ENCODE measurements at places on chromosomes 4 and X.

- DNase-seq: no peak
Measured at GRCh38 chrX:100591256-100592051, 6.7 kb downstream of the TNMD start.

DNA sequence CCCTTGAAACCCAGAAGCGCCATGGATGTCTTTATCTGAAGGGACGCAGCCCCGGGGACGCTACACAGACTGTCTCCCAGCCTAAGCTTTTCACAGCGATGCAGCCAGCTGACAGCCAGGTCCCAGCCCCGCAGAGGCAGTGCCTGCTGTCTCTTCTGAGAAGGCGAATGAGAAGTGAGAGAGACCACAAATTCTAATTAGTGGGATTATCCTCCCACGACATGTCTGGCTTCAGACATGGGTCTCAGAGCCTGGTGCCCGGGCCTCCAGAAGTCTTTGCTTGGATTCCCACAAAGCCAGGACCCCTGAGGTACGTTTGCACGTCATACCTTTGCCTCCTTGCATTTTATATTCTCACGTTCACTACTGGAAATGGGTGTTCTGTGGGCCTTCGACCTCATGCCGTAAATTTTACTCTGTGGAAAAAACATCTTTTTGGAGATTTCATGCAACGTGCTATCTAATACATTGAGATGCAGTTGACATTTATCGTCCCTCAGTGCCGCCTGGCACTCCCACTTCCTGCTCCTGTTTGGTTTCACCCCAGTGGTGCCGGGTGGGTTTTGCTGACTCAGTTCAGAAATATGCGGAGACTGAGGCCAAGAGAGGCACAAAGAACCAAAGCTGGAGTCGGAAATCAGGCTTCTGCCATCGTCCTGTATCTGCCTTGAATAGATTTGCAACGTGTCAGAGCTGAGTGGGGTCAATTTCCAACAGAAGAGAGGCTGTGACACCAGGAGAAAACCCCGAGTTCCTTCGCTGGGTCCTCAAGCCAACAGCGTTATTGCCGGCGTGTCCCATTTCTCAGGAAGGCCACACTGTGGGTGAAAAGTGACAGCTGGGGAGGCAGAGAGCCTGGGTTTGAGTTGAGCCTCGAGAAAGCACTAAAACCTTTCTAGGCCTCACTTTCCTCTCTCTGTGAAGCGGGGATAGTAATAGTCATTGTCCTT lies 114.4 kb downstream of the STK32B start:
- DNase-seq: no peak

DNA sequence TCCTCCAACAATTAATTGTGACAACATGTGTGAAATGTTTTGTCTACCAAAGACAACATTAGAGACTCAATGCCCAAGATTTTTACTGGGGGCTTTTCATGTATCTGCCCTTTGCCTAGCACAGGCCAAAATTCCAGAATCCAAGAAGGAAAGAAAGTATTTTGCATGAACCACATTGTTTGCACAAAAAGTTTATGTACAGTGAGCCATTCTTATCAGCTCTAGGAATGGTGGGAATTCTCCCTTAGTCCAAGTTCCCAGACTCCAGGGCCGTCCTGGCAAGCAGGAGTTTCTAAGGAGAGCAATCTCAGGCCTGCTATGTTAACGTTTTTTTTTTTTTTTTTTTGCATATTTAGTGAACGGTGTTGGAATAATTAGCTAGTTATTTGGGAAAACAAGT lies 21.6 kb downstream of the GPRASP1 start:
- DNase-seq: no peak

DNA sequence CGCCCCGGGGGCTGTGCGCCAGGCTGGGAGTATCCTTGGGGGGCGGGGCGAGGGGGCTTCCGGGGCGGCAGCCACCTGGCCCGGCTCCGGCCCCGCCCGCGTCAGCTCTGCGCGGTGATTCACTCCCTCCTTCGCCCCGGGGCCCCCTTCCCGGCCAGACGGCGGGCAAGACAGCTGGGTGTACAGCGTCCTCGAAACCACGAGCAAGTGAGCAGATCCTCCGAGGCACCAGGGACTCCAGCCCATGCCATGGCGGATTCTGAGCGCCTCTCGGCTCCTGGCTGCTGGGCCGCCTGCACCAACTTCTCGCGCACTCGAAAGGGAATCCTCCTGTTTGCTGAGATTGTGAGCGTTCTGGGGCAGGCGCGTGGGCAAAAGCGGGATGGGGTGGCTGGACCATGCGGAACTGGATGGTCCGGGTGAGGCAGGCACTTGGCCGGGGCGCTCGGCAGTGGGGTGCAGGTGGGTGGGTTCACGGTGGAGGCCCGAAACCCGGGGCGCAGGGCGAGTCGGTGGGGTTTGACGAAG lies at the start of gene PLP2:
Gene PLP2, plus strand, starts transcription at position 147 of the 528 bp plus-strand sequence. Its CDS starts 103 bp downstream, at position 250.
- DNase-seq: peak; percentile 75

DNA sequence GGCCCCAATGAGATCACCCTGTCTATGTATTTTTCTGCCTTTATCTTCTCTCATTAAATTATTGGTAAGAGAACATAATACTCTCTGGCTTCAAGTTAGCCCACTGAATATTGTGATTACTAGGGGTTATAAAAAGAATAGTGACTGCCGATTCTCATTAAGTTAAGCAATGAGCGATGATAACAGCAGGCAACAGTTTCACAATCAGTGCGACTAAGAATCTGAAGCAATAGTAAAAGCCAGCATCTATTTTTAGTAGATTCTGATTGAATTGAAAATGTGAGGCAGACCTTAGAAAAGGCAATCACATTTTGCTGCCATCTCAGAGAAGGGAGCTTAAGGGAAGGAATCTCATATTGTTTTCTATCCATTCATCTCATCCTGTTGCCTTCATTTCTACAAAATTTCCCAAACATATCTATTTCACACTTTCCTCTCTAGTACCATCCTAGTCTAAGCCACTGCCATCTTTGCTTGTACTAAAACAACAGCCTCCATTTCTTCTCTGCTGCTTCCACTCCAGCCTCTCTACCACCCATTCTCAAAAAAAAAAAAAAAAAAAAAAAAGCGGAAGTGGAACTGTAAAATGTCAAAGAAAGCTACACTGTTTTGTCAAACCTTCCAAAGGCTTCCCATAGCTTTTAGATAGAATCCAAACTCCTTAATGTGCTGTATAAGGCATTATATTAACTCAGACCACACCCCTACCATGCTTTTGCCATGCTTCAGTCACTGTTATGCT lies 17.4 kb downstream of the GABRA4 start:
- DNase-seq: no peak
